Fibroblast of the aortic adventitia (primary cell): ENCODE measurements at places on chromosomes 1 and 21. TPM values are rescaled to one million over a fixed set of nuclear protein-coding genes. Genes with fewer than 3 reads are reported as not detected.

The IFFO2 gene
- 3.3 and 23.4 TPM in 2 replicates for total RNA-seq

The FNDC10 gene
- 4.5 and 5.9 TPM in 2 replicates for total RNA-seq

The ACOT11 gene
- 1.1 and 3.9 TPM in 2 replicates for total RNA-seq

The CSF3R gene
- not detected in 2 replicates for total RNA-seq

DNA sequence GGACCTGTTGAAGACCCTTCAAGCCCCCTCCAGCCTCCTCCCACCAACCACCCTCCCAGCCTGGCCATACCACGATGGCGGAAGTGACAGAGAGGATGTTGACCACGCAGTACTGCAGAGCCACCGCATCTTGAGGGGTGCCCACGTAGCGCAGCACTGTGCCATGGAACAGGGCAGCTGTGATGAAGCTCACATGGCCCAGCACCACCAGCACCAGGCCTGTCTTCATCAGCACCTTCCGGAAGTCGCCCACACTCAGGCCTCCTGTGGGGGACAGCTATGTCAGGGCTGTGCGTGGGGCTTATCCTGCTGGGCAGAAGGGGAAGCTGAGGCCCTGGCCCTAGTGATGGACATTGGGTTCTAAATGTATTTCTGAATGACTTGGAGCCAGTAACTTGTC, 3.1 kb downstream of the TMEM54 start:
- no peak for DNase-seq

DNA sequence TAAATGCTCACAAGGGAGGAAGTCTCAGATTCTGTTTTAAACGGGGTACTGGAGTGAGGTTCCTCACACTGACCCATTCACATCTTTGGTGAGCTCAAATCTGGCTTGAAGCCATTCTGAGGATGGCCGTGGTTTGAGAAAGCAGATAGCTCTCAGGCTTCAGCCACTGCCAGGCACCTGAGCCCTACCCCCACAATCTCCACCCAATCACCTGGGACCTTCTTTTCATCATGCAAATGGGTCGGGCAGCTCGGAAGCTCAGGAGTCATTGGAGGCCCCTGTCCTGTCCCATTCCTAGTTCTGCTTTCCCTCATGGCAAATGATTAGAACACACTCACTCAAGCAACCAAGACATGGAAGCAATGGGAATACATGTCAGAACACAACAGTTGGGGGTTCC, 141.4 kb upstream of the ETS2 start:
- no peak for DNase-seq

DNA sequence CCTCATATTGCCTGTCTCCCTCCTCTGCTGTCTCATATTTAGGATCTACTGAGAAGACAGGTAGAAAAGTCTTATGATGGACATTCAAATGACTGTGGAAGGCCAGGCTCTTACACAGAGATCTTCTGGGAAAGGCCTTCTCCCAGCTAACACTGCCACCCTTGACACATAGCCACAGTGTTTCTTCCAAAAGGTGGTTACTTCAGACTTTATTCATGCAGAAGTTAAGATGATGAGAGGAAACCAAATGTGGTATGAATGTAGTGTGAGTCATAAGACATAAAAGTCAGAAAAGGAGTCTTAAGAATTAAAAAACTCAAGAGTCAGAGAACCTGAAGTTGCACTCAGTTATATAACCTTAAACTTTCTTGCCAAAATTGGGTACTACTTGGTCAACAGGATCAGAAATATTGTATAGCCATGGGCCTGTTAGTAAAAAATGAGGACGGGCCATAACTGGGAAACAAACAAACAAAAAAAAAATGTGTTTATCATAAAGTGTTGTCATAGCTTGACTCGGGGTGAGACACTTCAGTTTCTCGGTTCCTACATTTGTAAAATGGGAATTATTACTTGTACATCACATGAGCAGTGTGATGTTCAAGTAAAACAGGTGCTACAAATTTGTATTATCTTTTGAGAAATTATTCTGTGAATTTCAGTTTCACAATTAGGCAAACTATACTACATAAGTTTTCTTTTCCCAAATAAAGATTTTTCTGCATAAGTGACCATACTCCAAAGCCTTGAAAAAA, 1.2 kb upstream of the DENND1B start:
- DNase-seq, result peak; percentile 79

GRCh38 chr1:110012100-110012780, 22.2 kb upstream of the STRIP1 start:
- no peak for DNase-seq

DNA sequence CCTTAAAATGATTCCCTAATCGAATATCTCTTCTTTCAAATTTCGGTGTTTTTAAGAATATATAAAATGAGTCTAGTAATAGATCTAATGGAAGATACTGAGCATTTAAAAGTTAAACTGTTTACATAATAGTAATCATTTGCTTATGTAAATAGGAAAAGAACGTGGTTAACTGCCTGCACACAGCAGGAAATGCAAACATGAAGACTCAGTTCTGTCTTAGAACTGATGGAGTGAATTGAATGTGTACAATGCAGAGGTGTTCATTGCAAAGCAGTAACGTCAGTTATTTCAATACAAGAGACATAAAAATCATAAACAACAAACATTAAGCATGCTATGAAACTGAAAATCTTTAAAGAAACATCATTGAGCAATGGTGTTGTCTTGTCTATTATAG, 359.4 kb upstream of the ADAMTS5 start:
- DNase-seq, result no peak

DNA sequence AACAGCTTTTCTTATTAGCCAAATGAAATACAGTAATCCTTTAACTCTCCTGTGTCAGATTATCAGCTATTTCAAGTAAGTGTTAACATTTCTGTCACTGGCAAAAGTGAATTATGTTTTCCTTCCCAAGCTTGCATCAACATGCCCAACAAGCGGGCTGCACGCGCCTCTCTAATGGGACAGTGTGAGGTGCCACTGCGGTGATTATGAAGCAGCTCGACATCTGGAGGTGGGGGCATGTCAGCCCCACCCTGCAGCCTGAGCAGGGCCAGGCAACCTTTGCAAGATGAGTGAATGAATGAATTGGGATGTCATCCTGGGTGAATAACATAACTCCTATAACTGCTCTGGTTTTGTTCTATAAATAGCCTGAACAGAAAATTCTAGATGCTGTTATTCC, 301.4 kb downstream of the ZNF326 start:
- DNase-seq, result no peak

DNA sequence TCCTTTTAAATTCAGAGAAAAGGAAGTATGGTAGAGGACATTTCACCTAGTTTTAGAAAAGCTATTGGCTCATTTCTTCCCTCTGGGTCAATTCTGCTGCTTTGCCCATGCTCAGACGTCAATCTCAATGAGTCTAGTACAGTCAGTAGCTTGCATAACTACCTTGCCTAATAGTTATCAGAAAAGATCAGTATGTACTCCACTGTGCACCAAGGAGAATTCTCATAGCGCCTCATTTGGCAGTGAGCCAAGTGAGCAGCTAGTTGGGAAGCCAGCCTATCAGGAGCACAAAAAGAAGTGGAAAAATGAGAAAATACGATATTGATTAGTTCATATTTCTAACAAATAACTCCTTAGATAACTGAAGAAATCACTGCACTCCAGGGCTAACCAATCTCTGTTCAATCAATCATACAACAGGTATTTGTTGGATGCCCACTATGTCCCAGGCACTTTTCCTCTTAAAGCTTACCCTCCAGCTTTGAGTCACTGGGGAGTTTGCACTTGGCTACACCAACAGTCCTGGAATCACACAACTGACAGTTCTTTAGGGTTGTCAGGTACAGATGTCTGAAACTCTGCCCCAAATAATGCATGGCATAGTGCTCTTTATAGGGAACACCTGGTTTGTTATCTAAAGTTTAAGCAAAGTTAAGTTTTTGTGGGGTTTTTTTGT, 50.2 kb downstream of the PRDX6 start:
- DNase-seq, result no peak

DNA sequence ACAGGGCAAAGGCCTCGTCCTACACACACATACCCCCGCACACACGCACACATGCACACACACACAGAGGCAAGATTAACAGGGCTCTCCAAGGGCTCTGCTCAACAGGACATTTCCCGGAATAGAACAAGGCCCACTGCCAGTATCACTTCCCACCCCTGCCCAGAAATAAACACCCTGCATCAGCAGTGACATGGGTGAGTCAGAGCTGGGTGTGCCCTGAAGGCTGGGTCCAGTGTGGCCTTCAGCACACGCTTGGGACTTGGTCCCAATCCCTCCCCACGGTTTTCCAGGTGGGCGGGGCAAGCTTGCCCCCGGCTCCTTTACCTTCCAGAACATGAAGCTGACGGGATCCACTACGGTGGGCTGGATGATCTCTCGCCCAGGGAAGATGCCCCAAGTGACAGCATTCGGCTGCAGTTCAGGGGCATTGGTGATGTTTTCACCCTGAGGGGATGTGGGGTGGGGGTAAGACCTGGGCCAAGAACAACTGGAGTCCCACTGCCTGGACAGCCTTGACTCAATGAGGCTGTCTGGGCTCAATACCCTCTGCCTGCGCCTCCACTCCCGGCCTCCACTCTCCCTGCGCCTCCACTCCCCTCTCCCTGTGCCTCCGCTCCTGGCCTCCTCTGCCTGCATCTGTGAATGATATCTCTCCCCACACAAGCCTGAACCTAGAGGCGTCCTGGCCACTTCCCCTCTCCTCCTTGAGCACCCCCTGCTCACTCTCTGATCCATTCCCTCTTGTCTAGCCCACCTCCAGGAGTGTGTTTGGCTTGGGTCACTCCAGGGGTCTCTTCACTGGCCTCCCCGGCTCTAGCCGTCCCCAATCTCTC, 14.7 kb downstream of the MTHFR start:
- DNase-seq, result peak; percentile 98

DNA sequence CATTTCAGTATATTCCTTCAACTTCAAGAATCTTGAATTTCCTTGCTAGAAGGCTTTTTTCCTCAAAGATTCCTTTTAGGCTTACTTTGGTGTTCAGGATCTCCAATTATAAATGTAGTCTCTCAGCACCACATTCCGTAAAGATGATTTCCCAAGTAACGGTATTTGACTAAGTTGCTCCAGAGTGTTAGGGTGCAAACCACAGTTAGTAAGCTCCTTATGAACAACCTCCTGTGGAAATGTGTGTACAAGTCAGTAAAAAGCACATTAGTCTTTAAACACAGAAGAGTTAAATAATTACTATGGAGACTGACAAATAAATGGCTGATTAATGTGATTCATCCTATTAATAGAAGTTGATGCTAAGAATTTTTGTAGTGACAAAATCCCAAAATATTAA, 10.3 kb downstream of the DONSON start:
- DNase-seq, result peak; percentile 25

DNA sequence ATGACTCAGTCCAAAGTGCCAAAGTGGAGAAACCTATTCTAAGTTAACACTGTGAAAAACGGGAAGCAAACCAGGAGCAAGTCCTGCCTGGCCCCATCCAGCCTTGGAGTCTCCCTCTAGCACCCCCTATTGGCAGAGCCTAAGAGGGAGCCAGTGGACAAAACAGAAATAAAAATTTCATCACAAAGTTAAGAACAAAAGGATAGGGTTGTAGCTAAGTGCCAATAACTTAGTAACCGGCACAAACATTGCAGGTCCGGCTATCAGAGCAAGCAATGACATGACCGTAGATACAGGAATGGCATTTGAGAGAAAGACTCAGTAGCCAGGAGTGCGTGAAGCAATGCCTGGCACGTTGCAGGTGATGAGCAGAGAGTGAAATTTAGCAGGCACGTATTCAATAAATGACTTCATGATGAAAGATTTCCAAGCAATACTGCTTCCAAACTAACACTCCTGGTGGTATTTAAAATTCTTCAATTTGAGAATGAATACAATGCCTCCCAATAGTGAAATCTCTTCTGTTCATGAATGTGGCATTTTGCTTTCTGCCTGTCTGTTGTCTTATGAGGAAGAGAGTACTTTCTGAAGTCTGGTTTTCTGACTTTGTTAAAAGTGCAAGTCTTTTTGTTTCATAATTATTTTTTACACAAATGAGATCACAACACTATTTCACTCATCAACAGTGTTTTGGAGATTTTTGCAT, 391.0 kb downstream of the OMA1 start:
- no peak for DNase-seq

- peak; percentile 8 for DNase-seq
These were observed 56.8 kb downstream of the LUZP1 start for GRCh38 chr1:23111600-23112535.

DNA sequence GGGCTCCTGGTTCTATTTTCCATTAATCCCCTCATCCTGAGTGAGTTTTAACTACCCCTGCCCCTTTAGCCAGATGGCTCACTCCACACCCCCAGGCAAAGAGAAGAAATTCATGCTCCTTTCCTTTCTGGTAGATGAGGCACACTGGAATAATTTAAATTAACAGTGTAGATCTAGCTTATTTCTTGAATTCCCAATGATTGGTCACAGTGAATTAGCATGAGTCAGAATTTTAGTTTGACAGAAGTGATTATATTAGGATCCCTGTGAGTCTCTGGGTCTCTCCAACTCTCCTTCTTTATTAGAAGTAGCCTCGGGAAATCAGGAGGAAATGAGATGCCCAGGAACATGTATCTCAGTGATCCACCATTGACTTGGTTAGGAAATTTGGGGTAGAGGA, 103.1 kb upstream of the KAZN start:
- DNase-seq, result no peak

DNA sequence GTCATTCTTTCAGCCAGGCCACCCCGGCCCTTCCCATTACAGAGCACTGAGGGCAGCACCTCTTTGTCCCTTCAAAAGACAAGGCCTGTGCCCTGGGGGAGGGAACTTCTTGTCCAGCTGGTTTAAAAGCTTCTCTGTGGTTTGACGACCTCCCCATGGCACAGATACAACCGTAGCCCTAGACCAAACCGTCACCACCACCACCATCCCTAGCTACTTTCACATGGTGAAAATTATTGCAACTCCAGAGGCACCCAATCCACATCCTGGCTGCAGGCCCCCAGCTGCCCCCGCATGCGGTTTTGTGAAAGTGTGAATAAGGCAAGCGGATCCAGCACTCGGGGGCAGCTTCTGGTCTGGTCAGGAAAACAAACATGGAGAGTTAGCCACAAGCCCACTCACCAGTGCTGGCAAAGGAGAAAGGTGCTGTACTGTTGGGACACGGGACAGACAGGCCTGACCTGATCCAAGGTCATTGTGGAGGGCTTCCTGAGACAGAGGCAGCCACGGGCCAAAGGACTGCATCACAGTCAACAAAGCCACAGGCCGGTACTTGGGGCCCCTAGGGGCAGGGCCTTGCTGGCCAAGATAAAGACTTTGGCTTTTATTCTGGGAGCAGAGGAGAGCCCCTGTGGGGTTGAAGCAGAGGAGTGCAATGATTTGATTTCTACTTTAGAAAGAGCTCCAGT, 31.2 kb downstream of the CDCA8 start:
- no peak for DNase-seq

DNA sequence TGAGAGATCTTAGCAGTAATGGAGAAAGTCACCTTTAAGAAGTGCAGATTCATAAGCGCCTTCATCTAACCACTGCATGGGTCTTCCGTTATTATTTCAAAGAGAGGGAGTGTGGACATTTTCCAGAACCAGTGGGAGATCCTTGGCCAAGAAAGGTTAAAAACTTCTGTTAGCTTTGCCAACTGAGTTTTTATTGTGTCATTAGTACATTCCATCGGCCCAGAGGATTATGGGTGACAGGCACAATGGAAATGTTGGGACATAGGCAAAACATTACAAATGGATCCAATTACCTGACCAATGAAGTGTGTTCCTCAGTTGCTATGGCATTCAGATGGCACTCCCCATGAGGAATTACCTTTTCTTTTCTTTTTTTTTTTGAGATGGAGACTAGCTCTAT, 115.5 kb downstream of the PPIAL4G start:
- no peak for DNase-seq

- DNase-seq, result no peak
These were observed 5.2 kb downstream of the IFI6 start for GRCh38 chr1:27666791-27667254.

- peak; percentile 76 for DNase-seq
These were observed 21.5 kb downstream of the OLIG2 start for GRCh38 chr21:33047231-33047630.
